ENCODE measurements at places on chromosomes 5 and 9. TPM values are rescaled to one million over a fixed set of nuclear protein-coding genes. Genes with fewer than 3 reads are reported as not detected.
A peak's percentile ranks its signal among the peaks of the same experiment; 100 is the strongest.

Gene NIM1K
- 0.05 TPM for total RNA-seq

Gene PCDHGB6
- 2.9 TPM for total RNA-seq

Gene HAVCR1
- 1.0 TPM for total RNA-seq

Gene PCDHAC2
- total RNA-seq, result 0.34 TPM

Gene CNTNAP3B
- 87.2 TPM for total RNA-seq

Gene LCP2
- total RNA-seq, result 2.4 TPM

Gene GPX8
- total RNA-seq, result 18.7 TPM

Gene MCTP1
- total RNA-seq, result 255 TPM

Gene FAM151B
- total RNA-seq, result 2.6 TPM

Gene OTULINL
- 0.56 TPM for total RNA-seq

Gene MYORG
- 8.0 TPM for total RNA-seq

Gene CDH18
- not detected for total RNA-seq

Gene LCNL1
- not detected for total RNA-seq

Gene IGFBPL1
- total RNA-seq, result 0.17 TPM

Gene PHF24
- total RNA-seq, result not detected

Gene SLC22A5
- total RNA-seq, result 4.8 TPM

Gene LECT2
- not detected for total RNA-seq

Gene CNTFR
- total RNA-seq, result not detected

GRCh38 chr5:1538276-1538675 lies 14.5 kb upstream of the LPCAT1 start:
- no peak for DNase-seq

- DNase-seq, result no peak
Observed at GRCh38 chr5:76690037-76690679, 25.8 kb upstream of the F2R start.

GRCh38 chr5:82448374-82448773 lies 170.2 kb upstream of the RPS23 start:
- no peak for DNase-seq

DNA sequence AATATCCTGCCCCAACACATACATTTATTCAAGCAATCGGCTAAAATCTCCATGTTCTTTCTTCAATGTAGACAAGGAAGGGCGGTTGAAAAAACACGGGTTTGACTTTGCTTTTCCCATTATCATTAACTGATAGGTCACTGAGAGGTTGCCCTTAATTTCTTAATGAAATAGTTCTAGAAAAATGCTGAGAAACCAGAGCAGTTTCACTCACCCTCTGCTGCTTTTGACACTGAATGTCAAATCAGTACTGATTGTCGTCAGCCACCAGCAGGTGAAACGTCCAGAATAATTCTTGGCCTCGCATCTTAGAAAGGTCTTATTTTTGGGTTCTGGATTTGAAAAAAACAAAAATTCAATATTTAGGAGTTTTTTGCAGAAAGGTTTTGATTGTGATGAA lies 8.1 kb downstream of the IL12B start:
- DNase-seq, result no peak

DNA sequence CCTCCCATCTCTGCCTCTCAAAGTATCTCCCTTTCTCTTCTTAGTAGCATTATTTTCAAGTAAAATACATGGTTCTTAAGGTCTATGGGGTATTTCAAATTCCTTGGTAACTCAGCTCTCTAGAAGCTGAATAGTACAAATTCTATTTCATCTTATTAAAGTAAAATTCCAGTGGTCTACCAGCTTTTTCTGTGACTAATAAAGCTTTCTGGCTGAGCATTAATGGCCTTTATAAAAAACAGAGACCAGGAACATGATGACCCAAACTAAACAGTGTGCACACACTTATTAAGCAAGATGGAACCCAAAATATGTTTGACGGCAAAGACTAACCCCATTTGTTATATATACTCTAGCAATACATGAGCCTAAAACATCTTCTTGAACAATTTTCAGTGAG lies 142.6 kb downstream of the OR2K2 start:
- DNase-seq, result no peak

DNA sequence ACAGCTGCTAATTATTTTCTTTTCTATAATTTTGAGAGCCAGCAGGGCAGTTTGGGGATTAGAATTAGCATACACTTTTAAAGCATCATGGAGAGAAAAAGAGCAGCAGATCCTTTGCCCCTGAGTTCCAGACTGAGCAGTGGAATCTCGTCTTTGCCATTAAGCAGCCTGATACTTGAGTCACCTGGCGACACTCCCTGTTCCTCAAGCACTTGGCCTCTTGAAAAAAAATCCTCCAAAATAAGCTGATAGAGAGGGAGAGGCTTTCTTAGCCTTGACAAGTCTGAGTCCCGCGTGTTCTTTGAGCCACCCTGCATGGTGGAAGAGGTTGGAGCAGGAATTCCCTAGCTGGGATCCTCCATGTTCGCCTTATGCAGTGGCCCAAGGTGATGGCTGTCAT lies 398.3 kb downstream of the IRX2 start:
- no peak for DNase-seq

GRCh38 chr5:102018690-102019089 lies 277.4 kb downstream of the SLCO4C1 start:
- no peak for DNase-seq

- no peak for DNase-seq
Observed at GRCh38 chr5:173883347-173883924, 4.7 kb upstream of the CPEB4 start.

GRCh38 chr9:122159925-122160246 lies 178 bp downstream of the MORN5 start:
- DNase-seq, result no peak

- DNase-seq, result no peak
Observed at GRCh38 chr5:54470128-54470527, 14.6 kb downstream of the HSPB3 start.

DNA sequence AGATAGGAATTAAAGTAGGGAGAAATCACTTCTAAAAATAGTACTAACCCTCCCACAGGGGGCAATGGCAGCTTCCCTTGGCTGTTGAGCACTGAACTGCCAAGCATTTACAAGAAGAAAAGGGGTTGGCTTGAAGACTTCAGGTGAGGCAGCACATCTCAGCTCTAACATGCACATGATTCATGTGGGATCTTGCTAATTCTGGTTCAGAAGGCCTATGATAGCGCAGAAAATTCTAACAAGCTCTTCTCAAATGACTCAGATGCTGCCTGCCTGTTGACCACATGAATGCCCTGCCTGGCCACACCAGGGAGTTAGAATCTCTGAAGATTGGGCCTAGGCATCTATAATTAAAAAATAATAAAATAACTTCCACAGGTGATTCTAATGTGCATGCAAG lies 22.6 kb downstream of the CD180 start:
- DNase-seq, result no peak

DNA sequence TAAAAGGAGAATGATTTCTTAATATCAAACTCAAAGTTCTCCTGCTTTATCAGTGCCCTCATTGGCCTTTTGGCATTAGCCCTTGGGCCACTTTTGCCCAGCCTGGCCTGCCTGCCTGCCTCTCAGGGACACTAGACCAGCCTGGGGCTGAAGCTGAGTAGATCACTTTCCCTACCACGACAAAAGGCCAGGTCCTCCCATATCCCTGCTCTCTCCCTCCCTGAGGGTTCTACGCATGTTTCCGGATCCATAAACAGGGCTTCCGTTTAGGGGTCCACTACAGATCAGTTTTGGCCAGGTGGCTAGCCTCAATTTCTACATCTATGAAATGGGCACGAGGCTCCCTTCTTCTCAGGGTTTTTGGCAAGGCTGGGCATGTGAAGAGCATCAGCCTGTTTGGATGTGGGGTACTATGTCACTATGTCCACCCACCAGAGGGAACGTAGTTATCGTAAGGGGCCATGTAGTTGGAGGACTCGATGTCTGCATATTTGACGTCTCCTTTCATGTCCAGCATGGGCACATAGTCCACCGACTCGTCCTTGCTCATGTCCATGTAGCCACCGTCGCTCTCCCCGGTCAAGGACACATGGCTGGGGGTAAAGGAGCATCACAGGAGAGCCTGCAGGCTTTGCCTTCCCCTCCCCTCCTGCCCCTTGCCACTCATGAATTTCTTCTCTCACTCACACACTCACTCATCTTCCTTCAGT lies 34.0 kb downstream of the PDGFRB start:
- DNase-seq, result no peak

DNA sequence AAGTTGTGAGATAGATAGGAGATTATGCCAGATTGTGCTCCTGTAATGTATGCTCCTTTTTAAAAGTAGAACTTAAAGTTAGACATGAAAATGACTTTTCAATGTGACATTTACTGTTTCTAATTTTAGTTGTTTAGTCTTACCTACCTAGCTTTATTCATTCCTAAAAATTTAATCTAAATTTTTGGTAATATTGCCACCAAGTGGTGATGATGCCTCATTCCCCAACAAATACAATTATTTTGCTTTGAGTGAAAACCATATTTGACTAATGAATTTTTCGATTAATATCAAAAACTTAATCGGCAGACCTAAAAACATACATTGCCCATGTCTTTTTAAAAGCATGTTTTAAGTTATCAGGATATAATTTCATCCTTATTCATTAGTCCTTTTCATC lies 25.6 kb downstream of the PPWD1 start:
- DNase-seq, result peak; percentile 20

GRCh38 chr5:71810023-71810422 lies 90.9 kb downstream of the CARTPT start:
- no peak for DNase-seq

DNA sequence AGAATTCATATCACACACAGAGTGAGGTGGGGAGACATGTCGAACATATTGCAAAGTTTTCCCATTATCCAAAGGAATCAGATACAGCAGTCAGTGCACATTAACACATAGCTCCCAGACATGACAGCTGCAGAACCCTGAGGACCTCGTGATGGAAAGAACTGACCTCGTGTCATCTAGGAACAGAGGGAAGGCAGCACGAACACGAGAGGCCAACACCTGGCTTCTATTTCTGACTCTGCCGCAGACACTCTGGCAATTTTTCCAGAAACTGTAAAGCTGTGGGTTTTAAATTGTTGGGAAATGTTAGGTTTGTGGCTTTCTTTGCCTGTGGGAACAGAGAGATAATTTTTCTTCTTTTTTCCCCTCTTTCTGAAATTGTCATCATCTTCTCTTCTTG lies 315.0 kb upstream of the PIK3R1 start:
- no peak for DNase-seq

All from dermis blood vessel endothelial cell (primary cell).